Naive thymus-derived CD8-positive, alpha-beta T cell (primary cell): ENCODE measurements at places on chromosomes 1 and 21. TPM values are rescaled to one million over a fixed set of nuclear protein-coding genes. Genes with fewer than 3 reads are reported as not detected.

Gene RAB3B
- total RNA-seq = 0.05 TPM

Gene OR2G6
- not detected for total RNA-seq

Gene HSD3B2
- total RNA-seq = not detected

DNA sequence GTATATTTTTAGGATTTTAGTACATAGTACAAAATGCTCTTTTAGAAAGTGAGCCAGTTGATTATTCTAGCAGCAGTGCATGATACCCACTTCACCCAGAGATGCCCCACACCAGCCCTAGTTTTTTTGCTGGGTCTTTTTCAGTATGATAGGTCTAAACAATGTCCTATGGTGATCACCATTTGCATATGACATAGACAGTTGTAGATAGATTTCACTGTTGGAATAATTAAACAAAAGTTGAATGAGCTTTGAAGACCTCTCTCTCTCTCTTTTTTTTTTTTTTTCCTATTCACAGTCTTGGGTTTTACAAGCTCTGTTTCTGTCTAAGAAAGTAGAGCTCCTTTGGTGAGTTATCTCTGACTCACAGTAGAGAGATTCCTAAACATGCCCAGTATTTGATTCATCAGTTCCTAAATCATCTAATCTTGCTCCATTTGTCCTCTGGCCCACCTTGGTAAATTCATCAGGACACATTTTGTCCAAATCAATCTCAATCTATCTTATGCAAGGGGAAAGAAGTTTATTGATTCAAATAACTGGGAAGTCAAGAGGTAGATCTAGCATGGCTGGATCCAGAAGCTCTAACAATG lies 44.7 kb upstream of the VAV3 start:
- DNase-seq = no peak
- peaks cover 5% of the 10 kb centered on the region for H3K4me1 ChIP-seq
- no peak overlapping the region for H3K4me3 ChIP-seq
- H3K27me3 ChIP-seq = no peaks in the 10 kb centered on the region
- no peak overlapping the region for H3K27ac ChIP-seq
- H3K36me3 ChIP-seq = no peaks in the 10 kb centered on the region

DNA sequence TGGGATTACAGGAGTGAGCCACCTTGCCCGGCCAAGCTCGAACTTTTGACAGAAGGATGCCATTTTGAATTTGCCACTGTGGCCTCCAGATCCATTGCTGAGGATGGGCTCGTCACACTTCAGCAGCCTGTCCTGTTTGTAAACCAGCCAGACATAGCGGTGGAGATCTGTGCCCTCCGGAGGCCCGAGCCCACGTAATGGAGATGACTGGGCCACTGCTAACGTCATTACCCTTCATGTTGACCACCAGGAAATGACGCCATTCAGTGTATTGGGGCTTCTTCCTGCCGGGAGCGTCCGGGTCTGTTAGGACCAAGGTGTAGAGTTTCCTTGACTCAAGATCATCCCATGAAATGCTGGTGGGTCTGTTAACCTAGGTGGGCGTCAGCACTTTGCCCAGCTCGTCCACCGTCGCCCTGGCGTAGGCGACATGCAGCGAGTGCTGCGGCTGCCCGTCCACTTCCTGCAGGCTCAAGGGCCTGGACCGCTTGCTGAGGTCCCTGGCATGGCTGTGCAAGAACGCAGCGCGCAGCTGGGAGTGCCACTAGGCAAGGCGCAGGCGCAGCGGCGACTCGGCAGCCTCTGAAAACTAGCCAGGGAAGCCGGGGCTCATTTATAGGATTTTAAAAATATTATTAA lies 40.8 kb downstream of the PTPRC start:
- H3K36me3 ChIP-seq = no peaks in the 10 kb centered on the region
- no peak for DNase-seq
- H3K27me3 ChIP-seq = no peaks in the 10 kb centered on the region
- peak overlapping the region; percentile 99 for H3K27ac ChIP-seq
- H3K4me1 ChIP-seq = peaks cover 38% of the 10 kb centered on the region
- peak overlapping the region; percentile 79 for H3K4me3 ChIP-seq

GRCh38 chr1:234533034-234533891 lies 54.3 kb upstream of the TARBP1 start:
- H3K27me3 ChIP-seq = no peaks in the 10 kb centered on the region
- H3K27ac ChIP-seq = no peak overlapping the region
- H3K4me3 ChIP-seq = no peak overlapping the region

GRCh38 chr1:162335126-162335525 lies 41.5 kb downstream of the SPATA46 start:
- H3K27me3 ChIP-seq = peaks cover 19% of the 10 kb centered on the region
- H3K27ac ChIP-seq = no peak overlapping the region
- no peaks in the 10 kb centered on the region for H3K36me3 ChIP-seq
- no peak for DNase-seq
- H3K4me1 ChIP-seq = no peaks in the 10 kb centered on the region
- no peak overlapping the region for H3K4me3 ChIP-seq
